Inflammatory macrophage treated with lipopolysaccharide for 4 hours (primary cell): ENCODE measurements at places on chromosomes 2 and 18.

GRCh38 chr2:108986916-108987510, 2.0 kb downstream of the EDAR start:
- no peak for DNase-seq

GRCh38 chr18:48979944-48980890, 29.5 kb upstream of the SMAD7 start:
- DNase-seq, result peak; percentile 74

DNA sequence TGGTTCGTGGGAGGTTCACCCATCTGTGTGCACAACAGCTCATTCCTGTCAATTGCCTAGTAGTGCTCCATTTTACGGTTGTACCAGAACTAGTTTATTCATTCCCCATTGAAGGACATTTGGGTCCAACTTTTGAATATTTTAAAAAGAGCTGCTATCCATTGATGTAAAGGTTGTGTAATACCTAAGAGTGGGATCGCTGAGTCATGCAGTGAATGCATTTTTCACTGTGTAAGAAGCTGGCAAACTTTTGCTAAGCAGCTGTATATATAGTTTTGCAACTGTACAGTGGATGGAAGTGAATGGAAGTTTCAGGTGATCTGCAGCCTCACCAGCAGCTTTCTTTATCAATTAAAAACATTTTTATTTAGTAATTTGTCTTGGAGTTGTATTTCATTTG, 104.5 kb downstream of the DCDC2C start:
- no peak for DNase-seq

- no peak for DNase-seq
These were observed 111.0 kb downstream of the RBM43 start for GRCh38 chr2:151150331-151151320.

- DNase-seq, result no peak
These were observed 882.6 kb downstream of the CPS1 start for GRCh38 chr2:211439011-211439410.

- DNase-seq, result peak; percentile 93
These were observed 35.2 kb downstream of the ST3GAL5 start for GRCh38 chr2:85853499-85854165.

- DNase-seq, result no peak
These were observed 87.7 kb downstream of the DGKD start for GRCh38 chr2:233442028-233442310.

DNA sequence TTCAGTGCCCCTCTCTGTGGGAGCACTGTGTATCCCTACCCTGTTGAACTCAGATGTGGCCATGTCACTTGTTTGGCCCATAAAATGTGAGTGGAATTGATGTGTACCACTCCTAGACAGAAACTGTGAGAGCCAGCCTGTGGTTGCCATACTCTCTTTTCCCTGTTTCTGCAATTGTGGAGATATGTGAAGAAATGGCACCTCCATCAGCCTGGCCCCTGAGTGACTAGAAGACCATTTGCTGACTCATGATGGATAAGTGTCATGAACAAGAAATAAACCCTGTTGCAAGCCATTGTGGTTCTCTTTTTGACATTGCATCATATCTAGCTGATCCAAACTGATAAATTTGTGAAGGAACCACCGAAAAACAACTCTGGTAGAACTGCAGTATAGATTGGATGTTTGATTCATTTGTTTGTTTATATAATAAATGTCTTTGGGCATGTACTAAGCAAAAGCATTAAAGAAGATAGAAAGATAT, 214.5 kb upstream of the FBXO11 start:
- DNase-seq, result peak; percentile 98

GRCh38 chr2:64259312-64259711, 115.1 kb upstream of the PELI1 start:
- no peak for DNase-seq

GRCh38 chr2:10864861-10865636, 46.7 kb upstream of the KCNF1 start:
- DNase-seq, result no peak

GRCh38 chr2:48759682-48760081, 4.2 kb upstream of the LHCGR start:
- no peak for DNase-seq

DNA sequence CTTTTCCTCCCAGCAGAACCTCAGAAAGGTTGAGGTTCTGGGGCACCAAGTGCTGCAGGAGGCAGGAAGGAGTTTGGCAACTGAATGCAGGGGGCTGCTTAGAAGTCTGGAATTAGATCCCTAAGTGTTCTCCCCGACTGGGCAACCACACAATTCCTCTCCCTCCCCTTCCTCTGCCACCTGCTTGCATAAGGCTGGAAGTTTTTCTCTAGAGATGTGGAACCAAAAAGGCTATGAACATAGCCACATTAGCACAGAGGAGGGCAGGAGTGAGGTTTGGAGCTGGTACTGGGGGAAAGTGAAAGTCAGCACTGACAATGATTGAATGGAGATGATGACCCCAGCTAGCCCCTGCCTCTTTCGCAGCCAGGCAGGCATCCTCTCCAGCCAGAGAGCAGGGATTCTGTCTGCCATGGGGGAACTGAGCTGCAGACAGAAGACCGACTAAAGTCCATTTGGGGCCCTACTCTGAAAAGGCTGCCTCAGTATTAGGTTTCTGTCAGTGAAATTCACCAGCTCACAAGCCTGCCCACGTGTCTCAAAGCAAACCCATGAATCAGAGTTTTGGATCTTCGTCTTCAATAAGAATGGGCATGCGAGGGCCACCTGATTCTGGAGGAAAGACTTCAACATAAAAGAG, 87.9 kb upstream of the ITGA6 start:
- peak; percentile 69 for DNase-seq

DNA sequence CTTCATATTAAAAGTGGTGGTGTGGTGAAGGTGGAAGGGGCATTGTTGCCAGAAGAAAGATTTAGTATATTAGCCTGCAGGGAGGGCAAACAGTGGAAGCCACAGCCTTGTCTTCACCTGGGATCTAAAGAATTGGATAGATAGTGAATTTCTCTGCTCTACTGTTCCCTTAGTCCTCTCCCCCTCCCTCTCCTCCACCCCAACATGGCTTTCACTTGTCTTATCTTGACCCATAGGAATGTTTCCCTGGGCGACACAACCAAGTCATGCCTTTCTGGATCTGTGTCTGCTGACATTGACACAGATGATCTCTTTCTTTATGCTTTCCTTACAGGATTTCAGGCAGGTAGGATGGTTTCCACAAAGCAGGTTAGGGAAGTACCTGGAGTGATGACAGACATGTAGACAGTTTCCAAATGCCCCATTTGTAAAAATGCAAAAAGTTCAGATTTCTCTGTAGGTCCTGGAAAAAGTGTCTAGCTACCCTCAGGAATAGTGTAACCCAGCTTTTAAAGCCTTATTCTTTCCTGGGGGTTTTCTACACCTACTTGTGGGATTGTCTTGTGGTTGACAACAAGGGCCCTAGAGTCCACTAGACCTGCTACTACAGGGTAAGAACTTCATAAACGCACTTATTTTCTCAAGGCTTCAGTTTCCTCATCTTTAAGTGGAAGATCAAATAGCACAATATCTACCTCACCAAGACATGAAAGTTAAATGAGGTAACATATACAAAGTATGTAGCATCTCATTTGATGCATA, 184.2 kb upstream of the SP5 start:
- DNase-seq, result no peak
